ENCODE measurements at places on chromosomes 12 and 14. TPM values are rescaled to one million over a fixed set of nuclear protein-coding genes. Genes with fewer than 3 reads are reported as not detected.

DNA sequence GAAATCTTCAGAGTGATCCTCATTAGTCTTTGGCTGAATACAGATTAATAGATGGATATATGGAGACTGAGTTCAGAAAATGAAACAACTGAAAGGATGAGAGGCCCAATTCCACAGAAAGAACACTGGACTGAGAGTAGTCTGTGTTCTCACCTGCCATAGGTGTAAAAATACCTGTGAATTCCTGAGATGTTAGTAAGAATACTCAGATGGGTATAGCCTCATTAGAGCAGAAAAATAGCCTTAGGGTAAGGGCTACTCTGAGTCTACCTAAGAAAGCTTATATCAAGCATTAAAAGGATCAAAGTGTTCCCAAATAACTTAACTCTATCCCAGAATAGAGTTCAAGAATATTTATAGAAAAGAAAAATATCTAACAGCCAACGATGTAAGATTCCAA lies 1510.3 kb upstream of the SEL1L start:
- no peak for DNase-seq

- DNase-seq = no peak
Measured at GRCh38 chr14:23086565-23086964, 8.4 kb downstream of the ACIN1 start.

Gene EIF2S3B
- total RNA-seq = 4.1 TPM

GRCh38 chr12:89729946-89730459 lies 21.4 kb upstream of the ATP2B1 start:
- no peak for DNase-seq

DNA sequence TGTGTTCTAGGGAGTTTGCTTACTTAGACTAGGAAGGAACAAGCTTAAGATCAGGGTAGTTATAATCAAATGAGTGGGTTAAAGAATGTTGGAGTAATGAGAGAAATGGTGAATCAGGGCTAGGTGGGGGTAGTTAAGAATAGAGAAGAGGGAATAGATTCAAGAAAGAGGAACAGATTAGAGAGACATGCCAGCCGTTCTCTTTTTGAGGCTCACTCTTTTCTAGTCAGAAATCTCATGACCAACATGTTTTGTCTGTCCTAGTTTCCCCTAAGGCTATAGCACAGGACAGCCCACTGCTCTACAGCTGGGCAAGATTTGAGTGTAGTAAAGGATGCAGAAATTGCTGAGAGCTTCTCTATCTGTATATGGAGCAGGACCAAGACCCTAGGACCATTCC lies 258.4 kb downstream of the AKAP6 start:
- no peak for DNase-seq

DNA sequence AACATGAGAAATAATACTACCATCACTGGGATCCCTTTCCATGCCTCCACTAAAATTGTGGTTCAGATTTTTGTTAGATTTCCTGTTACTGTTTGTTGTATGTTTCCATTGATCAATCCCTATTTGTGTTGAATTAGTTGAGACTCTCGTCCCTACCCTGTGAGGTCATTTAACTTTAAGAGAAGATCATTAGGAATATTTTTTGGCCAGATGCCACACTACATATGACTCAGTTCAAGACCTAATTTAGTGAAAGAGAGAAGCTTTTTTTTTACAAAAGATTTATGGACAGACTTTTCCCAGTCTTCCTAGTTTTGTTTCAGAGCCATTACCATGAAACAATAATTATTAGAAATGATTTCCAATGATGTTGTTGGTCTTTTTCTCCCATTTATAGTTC lies 35.5 kb downstream of the CPSF6 start:
- DNase-seq = no peak

DNA sequence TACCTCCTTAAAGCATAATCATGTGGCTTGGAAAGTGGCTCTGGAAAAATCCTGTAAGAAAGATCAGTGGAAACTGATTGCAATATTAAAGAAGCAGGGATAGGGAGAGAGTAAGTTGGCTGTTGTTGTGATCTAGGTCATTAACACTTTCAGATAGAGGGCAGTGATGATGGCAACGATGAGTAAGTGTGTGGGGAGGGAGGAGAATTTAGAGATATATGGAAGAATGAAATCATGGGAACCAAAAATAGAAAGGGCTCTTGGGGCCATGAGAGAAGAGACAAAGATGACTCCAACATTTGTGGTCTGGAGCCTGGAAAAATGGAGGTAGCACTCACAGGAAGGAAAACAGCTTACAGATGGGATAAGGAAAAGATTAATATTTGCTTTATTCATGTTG lies 23.3 kb downstream of the SNRPF start:
- no peak for DNase-seq

DNA sequence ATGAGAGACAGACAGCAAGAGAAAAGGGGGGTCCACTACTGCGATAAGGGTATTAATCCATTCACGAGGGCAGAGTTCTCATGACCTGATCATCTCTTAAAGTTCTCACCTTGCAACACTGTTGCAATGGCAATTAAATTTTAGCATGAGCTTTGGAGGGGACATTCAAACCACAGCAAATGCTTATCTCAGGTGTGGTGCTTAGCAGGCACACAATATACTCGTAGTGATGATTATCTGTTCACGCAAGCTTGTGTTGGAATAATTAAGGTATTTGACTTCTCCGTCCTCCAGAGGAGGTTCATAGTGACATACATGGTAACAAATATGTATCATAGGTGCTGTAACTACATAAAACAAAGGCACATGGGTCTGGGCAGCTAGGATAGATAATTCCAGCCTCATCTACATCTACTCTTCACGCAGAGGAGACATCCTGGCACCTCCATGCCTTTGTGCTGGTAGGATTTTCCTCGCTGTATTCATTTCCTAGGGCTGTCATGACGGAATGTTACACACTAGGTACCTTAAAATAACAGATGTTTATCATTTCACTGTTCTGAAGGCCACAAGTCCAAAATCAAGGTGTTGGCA lies 221.2 kb downstream of the RBM19 start:
- DNase-seq = no peak

DNA sequence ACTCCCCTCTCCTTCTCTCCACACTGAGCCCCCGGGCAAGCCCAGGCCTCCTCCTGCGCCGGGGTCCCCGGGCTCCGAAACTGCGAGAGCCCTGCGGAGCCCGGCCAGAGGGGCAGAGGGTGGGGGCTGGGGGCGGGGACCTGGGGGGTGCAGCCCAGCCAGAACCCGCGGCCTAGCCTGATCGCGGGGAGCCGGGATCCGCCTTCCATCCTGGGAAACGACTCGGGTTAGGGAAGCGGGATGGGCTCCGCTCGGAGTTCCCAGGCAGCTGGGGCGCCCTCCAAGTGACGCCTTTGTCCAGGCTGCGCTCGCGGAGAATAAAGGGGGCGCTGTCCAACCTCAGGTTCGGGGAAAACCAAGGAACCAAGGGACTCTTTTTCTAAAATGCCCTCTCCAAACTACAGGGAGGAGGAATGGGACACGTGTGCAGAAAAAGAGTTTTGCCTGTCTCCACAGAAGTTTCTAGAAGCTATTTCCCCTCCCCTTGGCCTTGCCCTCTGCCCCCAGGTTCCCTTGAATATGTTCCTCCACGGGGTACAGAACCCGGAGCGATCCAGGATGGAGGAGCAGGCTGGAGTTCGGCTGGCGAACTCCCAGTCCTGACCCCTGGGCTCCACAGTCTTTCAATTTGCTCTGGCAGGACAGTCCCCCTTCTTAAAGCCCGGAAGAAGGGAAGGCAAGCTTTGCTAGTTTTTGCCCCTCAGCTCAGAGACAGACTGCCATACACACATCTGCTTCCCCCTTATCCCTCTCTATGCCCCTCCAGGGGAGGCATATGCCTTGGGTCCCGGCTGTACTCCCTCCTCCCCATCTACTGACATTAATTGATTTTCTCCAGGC lies 13.9 kb downstream of the NKX2-1 start:
- DNase-seq = peak; percentile 44

GRCh38 chr12:30144777-30145683 lies 361.3 kb upstream of the TMTC1 start:
- DNase-seq = no peak

Gene PLEKHG7
- not detected for total RNA-seq

All from glutamatergic neuron (in vitro differentiated cells).